Stimulated activated CD8-positive, alpha-beta memory T cell treated with anti-CD3 and anti-CD28 coated beads, Interleukin-2, amount 100 ng/mL, for 48 hours (primary cell): ENCODE measurements at places on chromosomes 11 and 22.

GRCh38 chr11:110251836-110252235 is 44.6 kb downstream of the RDX start:
- DNase-seq, result no peak

GRCh38 chr22:36795633-36796032 is 19.7 kb upstream of the IFT27 start:
- no peak for DNase-seq

DNA sequence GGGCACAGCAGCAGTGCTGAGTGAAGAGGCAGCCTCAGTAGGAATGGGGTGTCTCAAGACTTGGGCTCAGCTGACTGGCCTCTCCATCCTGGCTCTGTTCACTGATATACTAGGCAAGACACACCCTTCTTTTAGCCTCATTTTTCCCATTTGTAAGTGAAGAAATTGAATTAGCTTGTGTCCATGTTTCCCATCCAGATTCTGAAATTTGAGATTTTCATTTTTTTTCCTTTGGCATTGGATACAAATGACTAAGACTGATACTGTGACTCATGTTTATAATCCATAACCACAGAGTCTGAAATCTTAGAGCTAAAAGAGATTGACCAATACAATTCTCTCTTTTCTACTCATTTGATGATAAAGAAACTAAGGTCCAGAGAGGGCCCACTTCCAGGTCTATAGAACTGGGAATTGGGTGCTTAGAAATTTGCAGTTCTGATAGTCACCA is 110.9 kb downstream of the KCNC1 start:
- no peak for DNase-seq

- no peak for DNase-seq
Measured at GRCh38 chr11:32267679-32268187, 167.6 kb downstream of the WT1 start.

DNA sequence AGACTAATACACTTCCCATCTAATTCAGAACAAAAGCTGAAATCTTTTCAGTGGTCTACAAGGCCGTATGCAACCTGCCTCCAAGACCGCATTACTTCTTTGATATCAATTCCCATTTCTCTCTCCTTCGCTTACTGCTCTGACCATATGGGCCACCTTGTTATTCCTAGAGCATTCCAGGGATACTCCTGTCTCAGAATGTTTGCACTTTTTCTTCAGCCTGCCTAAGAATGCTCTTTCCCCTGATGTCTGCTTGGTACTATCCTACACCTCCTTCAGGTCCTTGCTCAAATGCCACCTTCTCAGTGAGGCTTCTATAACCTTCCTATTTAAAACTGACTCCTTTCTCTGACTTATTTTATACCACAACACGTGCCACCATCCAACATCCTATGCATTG is 71.2 kb downstream of the MAML2 start:
- DNase-seq, result no peak

GRCh38 chr22:50000587-50001387 is 11.8 kb downstream of the IL17REL start:
- DNase-seq, result no peak

- DNase-seq, result no peak
Measured at GRCh38 chr11:103395612-103396011, 286.4 kb downstream of the DYNC2H1 start.

- no peak for DNase-seq
Measured at GRCh38 chr22:28450109-28450508, 229.5 kb downstream of the TTC28 start.

DNA sequence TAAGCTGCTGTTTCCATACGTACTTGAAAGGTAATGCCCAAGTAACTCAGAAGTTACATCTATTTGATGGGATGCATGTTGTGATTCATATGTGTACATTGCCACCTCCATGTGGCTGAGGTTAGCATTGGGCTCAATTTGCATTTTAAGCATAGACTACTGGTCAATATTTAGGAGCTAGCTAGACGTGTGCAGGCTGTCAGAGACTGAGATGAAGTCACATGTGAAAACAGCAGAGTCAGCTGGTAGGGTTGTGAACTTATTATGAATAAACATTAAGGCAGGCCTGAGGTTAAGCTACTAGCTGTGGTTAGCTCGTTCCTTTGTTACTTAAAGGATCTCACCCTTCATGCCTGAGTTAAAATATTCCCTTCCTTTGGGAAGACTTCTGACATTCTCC is 114.5 kb upstream of the MTNR1B start:
- no peak for DNase-seq

DNA sequence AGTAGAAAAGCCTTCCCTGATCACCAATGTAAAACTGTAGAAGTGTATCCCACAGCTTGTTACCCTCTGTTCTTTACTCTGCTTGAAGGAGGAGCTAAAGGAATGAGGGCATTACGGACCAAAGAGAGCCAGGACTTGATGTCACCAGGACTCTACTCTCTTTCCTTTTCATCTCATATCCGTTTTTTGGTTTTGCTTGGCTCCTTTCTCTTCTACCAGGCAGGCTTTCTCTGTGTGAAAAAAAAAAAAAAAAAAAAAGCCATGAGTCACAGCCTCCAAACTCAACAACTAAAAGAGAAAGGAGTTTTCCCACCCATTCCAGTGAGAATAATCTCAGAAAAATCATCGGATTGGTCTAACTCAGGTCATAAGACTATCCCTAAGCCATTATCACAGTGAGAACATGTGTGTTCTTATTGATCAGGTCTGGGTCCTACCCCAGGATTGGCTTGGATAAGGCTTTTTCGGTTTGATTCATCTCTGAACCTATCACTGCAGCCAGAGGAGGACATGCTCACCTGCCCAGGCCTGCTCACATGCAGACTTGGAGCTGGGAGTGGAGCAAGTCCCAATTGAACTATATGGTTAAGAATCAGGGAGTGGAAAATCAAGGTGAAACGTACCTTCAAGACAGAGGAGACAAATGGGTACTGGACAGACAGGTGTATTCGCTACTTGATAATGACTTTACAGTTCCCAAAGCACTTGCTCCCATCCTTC is 19.4 kb upstream of the LRRC55 start:
- no peak for DNase-seq

GRCh38 chr22:18005201-18005926 is 19.0 kb downstream of the MICAL3 start:
- no peak for DNase-seq

- DNase-seq, result no peak
Measured at GRCh38 chr11:43150697-43151096, 161.1 kb upstream of the API5 start.

DNA sequence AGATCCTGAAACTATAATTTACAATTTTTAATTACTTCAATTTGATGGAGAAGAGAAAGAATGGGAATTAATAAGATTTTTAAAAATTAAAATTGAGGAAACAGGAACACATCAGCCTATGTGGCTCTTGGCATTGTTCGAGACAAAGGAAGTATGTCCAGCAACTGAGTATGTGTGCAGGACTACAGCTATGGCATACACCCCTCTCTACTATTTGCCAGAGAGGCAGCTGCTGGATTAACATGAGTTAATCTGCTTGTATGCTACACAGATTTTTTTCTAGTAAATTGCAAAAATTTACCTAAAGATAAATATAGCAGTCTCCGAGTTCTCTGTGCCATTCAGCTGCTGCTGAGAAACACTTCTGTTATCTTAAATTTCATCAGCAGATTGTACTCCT is 70.6 kb downstream of the PHF21A start:
- no peak for DNase-seq

GRCh38 chr11:30411383-30411782 is 88.5 kb downstream of the ARL14EP start:
- no peak for DNase-seq

- DNase-seq, result no peak
Measured at GRCh38 chr22:31302006-31302405, 9.7 kb upstream of the PIK3IP1 start.

- no peak for DNase-seq
Measured at GRCh38 chr22:22181341-22181850, 63.2 kb upstream of the VPREB1 start.

- DNase-seq, result no peak
Measured at GRCh38 chr11:10640308-10640707, 53.2 kb downstream of the IRAG1 start.

DNA sequence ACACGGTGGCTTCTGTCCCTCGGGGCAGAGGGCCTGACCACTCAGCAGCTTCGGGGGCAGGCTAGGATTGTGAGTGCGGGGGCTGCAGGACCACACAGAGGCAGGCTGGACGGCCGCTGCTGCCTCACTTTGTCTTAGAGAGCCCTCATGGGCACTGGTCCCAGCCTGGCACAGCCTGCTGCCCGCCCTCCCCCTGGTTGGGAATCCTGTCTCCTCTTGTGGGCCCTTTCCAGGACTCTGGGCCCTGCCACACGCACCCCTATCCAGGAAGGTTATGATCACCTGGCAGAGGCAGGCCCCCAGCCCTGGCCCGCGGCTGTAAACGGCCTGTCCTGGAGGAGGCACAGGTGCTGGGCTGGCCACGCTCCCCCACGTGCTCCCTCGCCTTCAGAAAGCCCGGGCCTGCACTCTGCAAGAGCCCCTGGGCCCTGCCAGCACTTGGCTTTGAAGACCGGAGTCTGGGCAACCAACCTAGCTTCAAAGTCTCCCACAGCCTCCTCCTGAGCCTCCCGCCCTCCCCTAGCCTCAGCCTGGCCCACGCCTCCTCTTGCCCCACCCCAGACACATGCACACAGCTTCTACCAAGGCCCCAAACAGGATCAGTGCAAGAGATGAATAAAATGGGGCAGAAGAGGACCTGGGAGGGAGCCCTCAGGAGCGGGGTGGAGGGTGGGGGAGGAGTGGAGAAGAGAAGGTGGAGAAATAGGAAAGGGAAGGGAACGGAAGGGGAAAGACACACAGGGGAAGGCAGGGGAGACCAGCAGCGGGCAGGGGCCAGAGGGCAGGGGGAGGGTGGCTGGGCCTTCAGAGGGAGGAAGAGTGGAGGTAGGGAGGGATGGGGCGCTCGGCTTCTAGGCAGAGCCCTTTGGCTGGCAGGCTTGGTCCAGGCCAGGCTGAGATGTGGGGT is 31.0 kb downstream of the SYT7 start:
- no peak for DNase-seq

GRCh38 chr22:29788339-29789279 is 21.4 kb downstream of the UQCR10 start:
- no peak for DNase-seq

DNA sequence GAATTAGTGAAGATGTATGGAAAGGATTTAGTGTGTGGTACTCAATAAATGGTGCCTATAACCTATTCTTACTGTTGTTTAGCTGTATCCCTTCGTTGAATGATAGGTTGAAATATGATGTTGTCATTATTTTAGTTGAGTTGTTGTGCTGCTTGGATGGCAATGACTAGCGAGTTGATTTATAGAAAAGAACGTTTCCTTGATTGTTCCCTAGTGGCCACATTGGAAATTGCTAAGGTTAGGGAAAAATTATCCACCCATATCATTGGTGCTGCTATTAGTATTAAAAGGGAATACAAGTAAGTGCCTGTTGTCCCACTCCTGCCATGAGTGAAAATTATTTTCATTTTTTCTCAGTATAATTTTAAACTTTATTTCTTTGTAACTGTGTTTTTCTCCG is 14.5 kb downstream of the EMSY start:
- DNase-seq, result no peak

GRCh38 chr11:28231475-28231874 is 123.3 kb downstream of the METTL15 start:
- no peak for DNase-seq

- DNase-seq, result no peak
Measured at GRCh38 chr11:68997124-68997994, 15.7 kb downstream of the MRGPRF start.

- DNase-seq, result no peak
Measured at GRCh38 chr22:23070418-23071229, at the start of gene GNAZ. Gene GNAZ (plus strand): TSS chr22:23070519. CDS start chr22:23095696, 25,177 bp downstream.

- DNase-seq, result no peak
Measured at GRCh38 chr22:31577711-31578110, 81.4 kb downstream of the SFI1 start.

GRCh38 chr11:129881570-129882170 is 13.7 kb downstream of the NFRKB start:
- no peak for DNase-seq

GRCh38 chr11:56852131-56852530 is 103.6 kb upstream of the OR9G4 start:
- DNase-seq, result no peak

GRCh38 chr11:130806746-130807145 is 109.5 kb downstream of the SNX19 start:
- DNase-seq, result no peak

DNA sequence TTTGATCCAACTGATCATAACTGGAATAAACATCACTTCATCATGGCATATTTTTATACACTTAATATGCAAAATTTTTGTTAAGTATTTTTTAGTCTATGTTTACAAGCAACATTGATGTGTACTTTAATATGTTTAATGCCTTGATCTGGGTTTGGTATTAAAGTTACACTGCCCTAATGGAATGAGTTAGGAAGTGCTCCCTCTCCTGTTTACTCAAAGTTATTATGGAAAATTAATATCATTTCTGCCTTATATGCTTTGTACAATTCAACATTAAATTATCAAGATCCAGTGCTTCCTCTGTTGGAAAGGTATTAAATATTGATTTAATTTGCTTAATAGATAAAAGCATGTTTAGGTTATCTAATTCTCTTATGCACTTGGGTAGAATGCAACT is 927.3 kb upstream of the RAG2 start:
- no peak for DNase-seq

DNA sequence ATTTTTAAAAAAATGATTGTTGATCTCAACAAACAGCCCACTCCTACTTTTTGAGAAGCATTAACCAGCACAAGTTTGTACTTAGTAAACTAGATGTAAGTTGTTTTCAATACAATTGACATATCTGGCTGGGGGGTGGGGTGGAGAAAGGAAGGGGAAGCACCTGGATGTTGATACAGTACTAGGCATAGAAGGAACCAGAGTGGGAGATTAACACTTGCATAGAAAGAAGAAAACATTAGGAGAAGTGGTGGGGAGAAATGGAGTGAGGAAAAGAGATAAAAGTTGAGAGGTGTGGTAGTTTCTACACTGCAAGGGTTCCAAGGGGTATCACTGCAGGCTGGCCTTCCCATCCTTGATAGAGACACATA is 10.6 kb upstream of the GAB2 start:
- DNase-seq, result no peak

DNA sequence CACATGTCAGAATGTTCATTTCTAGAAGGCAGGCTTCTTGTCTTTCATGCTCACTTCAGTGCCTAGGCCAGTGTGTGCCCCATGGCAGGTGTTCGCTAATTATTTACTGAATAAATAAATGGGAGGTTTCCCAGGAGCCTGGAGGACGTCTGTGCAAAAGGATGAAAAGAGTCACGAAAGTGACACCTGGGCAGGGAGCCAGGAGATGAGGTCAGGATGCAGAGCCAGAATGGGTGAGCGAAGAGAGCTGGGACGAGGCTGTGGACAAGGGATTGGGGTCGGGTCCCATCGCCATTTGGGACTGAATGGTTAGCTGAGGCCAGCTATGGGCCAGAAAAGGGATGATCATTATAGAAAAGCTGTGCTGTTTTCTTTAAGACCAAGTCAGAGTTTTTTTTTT is 560.4 kb downstream of the TBC1D22A start:
- no peak for DNase-seq

GRCh38 chr11:17273211-17273610 is 3.3 kb upstream of the NUCB2 start:
- no peak for DNase-seq

- DNase-seq, result no peak
Measured at GRCh38 chr11:28559492-28559891, 451.3 kb downstream of the METTL15 start.
